ENCODE measurements at places on chromosomes 1 and 21.

DNA sequence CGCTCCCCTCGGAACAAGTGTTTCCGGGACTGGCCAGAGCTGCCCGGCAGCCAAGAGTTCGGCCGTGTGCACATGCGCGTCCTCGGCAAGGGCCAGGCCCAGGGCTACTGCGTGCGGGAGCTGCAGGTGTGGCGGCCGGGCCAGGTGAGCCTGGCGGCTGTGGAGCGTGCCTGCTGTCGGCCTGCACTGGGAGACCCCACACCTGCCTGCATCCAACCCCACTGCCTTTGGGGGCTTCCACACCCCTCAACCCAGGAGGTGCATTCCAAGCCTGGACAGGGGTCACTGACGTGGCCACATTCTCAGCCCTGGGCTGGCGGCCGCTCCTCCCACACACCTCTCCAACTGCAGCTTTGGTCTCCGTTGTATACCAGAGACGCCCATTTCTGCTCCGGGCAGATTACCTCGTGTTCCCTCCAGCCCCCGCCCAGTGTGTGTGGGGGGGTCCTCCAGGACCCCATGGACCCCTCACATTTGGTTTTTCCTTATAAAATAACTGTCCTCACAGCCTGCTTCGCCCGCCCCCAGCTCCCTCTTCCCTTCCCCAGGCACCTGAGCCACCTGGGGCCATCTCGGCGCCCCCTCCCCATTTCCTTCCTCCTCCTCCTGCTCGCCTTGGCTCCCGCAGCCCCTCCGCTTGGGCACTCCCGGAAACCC lies 6.1 kb downstream of the RNF223 start:
- DNase-seq = no peak

DNA sequence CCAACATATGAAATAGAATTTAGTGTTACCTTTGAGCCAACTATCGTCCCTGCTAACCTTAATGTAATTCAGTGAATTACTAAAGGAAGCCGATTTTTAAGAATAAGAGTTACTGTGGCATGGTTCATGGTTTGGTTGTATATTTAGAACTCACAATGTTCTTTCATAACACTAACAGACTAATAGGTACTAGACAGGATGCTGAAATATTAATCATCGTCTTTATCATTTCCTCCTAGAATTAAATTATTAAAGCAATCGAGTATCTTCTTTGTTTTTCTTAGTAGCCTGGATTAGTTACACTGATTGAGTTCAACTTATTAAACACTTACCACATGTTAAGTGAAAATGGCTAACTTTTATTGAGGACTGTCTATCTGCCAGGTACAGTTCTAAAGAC lies 47.7 kb downstream of the TARBP1 start:
- DNase-seq = no peak

DNA sequence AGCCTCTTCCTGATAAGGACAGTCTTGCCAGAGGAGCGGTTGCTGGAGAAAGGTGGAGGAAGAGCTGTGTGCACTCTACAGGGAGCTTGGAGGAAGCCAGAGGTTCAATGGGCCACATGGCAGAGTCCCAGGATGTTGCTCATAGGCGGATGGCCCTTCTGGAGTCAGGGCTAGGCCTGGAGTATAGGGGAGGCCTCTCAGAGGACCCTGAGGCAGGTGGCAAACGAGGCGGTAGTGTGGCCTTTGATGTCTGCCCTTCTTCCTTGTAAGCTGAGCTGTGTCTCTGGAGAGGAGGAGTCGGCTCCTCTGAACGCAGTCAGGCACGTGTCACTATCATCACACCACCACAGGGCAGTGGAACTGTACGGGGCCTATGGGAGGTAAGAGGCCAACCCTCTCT lies 8.6 kb downstream of the PKP1 start:
- DNase-seq = no peak

- no peak for DNase-seq
These were observed 2.5 kb downstream of the MAD2L2 start for GRCh38 chr1:11678442-11678841.

DNA sequence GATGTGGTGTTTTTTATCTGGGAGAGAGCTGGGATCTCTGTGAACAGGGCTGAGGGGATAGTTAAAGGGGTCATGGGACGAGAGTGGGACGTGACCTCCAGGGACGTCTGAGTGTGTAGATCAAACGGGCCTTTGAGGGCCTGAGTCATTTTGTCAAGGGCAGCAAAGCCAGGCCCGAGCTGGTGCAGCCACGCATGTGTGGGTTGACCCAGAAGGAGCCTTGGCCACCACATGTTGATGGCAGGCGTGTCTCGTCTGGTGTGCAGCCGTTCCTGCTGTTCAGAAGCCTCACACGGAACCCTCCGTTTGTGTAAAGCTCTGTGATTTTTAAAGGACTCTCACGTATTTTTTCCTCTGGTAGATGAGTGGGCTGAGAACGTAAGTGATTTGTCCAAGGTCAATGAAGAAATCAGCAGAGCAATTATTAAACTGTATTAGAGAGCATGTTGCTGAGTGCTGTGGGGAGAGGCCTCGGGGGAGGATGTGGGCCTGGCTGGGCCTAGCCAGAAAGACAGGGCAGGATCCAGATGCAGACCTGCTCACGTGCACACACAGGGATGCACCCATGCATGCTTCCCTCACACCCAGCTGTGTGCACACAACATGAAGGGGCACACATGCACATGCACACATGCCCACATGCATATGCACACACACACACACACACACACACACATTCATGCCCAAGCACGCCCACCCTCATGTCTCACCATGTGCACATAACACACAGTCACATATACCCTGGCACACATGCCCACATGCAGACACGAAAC lies 89.8 kb downstream of the AJAP1 start:
- DNase-seq = no peak

DNA sequence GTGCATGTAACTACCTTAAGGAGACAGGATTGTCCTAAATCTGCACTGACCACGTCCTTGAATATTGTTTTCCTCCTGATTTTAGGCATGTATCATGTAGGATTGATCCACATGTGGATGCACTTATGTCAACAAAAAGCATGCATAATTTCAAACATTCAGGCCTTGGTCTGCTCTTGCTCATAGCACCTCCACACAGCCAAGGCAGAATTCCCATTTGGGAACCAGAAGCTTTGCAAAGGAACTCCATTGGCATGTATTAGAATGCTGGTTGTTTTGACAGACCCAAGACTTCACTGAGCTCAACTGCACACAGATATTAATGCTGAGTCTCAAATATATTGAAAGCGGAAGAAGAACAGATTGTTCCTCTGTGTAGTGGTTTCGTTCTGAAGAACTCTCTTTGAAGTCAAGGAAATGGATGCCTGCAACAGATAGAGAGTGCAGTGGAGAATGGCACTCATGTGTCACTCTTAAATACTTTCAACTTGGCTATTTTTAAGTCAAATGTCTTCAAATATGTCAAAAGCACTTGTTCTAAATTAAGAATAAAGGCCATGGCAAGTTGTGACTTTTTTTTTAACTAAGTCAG lies 387.6 kb downstream of the LTN1 start:
- DNase-seq = no peak

DNA sequence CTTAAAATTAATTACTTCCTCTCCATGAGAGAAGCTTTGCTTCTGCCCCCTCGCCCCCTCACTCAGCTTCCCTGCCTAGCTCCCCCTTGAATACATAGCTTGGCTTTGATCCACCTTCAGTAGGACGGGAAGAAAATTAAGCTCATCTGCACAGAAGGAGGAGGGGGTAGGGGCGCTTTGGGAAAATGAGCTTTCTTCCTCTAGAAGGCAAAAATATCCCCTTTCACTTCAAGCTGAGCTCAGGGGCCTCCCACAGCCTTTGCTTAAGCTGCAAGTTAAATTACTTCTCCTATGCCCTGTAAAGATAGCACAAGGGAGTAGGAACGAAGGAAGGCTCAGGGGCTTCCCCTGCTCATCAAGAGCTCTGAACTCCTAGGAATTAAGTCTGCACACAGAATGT lies 65.2 kb upstream of the GOLT1A start:
- no peak for DNase-seq

- no peak for DNase-seq
These were observed 241.8 kb downstream of the KIF26B start for GRCh38 chr1:245396615-245397014.

GRCh38 chr1:230359992-230360668 lies 66.0 kb downstream of the PGBD5 start:
- DNase-seq = no peak

Measured in activated effector memory CD4-positive, alpha-beta T cell treated with anti-CD3 and anti-CD28 coated beads, Interleukin-2, amount 50 U/mL, for 16 hours (primary cell).